ENCODE measurements at places on chromosomes 5 and 9. TPM values are rescaled to one million over a fixed set of nuclear protein-coding genes. Genes with fewer than 3 reads are reported as not detected.

Gene PCDHA6
- total RNA-seq = 0.23 TPM

Gene DROSHA
- total RNA-seq = 36.9 TPM

Gene MLANA
- total RNA-seq = not detected

Gene TMEM174
- not detected for total RNA-seq

Gene CYLC2
- not detected for total RNA-seq

DNA sequence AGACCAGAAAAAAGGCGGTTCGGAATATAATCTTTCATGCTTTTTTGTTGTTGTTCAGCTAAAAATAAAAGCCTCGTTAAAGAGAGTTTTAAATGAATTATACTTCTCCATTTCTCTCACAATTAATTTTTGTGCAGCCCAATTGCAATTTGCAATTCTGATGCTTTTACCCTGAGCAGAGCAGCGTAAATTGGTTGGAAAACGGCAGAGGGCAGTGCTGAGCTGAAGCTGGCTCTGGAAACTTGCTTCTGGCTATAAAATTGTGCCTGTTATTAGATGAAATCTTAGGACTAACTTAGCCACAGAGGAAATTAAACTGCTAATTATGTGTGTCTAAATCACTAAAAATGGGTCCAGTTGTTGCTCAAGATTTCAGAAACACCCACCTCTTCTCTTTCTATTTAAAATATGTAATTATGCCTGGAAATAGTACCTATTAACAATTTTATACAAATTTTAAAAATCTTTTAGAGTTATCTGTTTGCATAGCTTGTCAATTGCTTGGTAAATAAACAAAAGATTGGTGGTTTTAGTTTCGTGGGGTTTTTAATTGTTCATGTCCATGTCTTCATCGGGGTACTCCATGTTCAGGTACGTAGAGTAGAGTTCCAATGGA is 441.8 kb upstream of the TLE4 start:
- DNase-seq = peak; percentile 81

- DNase-seq = no peak
These were observed 14.5 kb upstream of the ANKRD55 start for GRCh38 chr5:56247592-56247991.

GRCh38 chr5:150616506-150616905 is 24.0 kb upstream of the SYNPO start:
- no peak for DNase-seq

GRCh38 chr5:180376511-180376910 is 23.4 kb upstream of the GFPT2 start:
- no peak for DNase-seq

- no peak for DNase-seq
These were observed 1089.0 kb upstream of the DMAC1 start for GRCh38 chr9:8888591-8888990.

- DNase-seq = no peak
These were observed 48.9 kb downstream of the CFAP90 start for GRCh38 chr5:7801891-7802614.

- DNase-seq = peak; percentile 84
These were observed 155.5 kb upstream of the NMUR2 start for GRCh38 chr5:152560512-152561137.

GRCh38 chr5:143316337-143316736 is 87.1 kb downstream of the NR3C1 start:
- no peak for DNase-seq

DNA sequence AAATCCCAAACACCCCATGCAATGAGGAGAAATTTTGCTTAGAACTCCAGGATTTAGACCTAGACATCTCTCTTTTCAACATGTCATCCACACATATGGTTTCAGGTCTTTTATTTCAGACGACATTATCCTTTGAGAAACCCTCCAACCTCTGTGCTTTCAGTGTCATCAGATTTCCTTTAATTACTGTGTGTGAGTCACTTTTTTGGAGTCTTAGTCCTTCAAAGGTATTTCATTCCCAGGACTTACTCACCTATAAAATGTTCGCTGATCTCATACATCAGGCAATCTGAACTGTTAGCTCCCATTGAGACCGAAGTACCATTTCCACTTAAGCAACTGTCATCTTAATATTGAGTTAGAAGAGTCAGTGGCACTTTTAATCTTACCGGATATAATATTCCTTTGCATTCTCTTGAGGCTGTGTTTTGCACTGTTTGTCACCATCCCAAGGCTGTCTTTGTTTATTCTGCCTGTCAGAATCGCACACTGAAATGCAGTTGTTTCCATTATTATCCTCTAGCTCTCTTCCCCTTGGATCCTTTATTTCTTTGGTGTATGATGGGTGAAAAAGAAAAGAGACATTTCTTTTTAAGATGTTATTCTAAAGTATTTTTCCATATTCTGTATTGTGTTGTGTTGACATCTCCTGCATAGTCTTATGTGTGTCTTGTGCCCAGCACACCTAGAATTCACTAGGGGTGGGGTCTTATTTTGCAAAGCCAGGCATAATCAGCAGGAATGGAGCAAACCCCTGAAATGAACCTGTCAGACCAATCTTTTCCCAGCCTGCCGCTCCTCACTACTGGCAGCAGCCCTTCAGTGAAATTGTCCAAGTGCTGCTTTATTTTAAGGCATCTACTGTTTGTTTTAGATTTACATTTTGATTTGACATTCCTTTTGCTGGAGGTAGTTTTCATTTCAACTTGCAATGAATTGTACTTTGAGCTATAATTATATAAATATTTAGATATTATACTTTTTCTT is 155.4 kb downstream of the PAM start:
- DNase-seq = no peak

GRCh38 chr5:140165101-140165922 is 9.7 kb upstream of the CYSTM1 start:
- DNase-seq = no peak

DNA sequence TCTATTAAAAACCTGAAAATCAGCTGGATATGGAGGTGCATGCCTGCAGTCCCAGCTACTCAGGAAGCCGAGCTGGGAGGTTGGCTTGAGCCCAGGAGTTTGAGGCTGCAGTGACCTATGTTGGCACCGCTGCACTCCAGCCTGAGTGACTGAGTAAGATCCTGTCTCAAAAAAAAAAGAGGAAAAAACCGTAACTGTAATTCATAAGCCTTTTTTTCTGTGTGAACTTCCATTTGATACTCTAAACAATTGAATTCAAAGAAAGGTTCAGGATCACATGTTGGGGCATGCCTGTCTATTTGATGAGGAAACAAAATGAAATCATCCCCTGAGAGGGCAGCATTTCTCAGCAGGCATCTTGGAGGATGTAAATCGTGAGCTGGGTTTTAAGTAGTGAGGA is 38.8 kb downstream of the ITGA2 start:
- peak; percentile 81 for DNase-seq
